ENCODE measurements at places on chromosomes 5 and 9.

DNA sequence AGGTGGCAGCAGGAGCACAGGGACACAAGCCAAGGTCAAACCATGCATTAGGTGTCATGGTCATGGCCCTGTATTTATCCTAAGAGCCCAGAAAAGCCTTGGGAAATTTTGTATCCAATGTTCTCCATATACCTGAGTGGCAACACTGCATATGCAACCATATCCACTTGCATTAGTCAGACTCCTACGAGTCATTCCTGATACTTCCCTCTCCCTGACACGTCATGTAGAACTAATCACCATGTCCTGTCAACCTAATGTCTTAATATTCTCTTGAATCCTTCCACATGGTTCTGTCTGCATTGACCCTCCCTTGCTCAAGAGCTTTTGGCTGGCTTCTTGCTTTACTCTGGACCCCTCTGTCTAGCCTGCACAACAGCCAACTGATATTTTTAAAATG lies 9.4 kb downstream of the SCGB3A2 start:
- DNase-seq, result no peak

- no peak for DNase-seq
Measured at GRCh38 chr9:16899606-16900005, 29.1 kb upstream of the BNC2 start.

DNA sequence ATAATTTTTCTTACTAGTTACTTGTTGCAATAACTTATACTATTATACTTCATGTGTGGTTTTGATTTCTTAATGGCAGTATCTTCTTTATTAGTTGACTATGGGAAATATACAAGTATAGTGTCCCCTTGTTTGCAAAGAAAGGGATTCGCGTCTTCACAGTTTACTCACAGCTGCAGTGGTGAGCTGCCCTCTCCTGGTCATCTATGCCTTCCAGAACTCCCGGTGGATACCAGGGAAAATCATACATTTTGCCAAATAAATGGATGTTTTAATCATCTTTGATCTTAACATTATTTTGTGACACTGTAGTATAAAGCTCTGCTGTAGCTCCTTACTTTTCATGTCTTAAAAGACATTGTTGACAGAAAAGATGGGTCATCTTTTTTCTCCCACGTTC lies 142.0 kb downstream of the ZCCHC7 start:
- DNase-seq, result no peak

GRCh38 chr5:178507151-178507932 lies 82.9 kb downstream of the COL23A1 start:
- no peak for DNase-seq

DNA sequence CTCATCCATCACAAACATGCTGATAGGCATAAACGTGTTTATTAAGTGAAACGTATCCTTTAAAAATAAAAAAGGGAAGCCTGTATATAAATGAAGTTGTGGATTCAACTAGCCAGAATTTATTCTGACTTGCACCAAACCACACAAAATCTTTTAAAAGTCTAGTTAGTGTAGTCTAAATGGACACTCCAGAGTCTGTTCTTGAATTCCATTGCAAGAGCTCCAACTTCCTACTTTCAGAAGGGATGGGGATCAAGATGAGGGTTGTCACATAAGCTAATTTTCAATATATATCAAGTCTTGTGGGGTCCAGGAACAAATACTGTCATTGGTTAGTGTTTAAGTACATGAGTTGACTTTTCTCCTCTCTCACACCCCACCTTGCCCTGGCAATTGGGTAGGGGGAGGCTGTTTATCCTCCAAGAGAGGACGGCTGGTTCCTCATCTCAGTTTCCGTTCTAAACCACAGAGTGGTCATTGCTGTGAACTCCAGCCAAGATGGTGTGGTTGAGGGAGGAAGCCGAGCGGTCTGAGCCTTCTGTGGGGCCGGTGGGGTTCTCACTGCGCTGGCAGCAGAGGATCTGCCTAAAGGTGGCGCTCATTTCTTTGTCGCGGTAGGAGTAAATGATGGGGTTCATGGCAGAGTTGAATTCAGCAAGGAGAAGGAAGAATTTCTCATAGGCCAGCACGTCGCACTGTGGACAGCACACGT lies 163.2 kb downstream of the LPAR1 start:
- DNase-seq, result no peak

- no peak for DNase-seq
Measured at GRCh38 chr9:127091526-127091925, 30.9 kb downstream of the ANGPTL2 start.

- DNase-seq, result no peak
Measured at GRCh38 chr5:143350341-143350740, 53.1 kb downstream of the NR3C1 start.

DNA sequence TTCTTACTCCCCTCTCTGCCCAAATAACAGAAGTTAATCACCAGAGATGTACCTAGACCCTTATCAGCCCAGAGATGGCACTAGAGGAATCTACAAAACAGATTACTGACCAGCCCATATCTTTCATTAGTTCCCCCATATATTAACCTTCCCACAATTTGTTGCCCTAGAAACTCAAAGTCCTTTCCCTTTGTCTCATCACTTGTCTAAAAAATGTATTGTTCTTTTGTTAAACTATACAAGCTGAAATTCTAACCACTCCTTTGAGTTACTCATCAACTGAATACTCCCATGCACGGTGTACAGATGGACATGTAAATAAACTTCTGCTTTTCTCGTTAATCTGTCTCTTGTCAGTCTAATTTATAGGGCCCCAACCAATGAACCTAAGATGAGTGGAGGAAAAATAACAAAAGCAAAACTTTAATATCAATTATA lies 130.9 kb downstream of the CCDC192 start:
- no peak for DNase-seq

DNA sequence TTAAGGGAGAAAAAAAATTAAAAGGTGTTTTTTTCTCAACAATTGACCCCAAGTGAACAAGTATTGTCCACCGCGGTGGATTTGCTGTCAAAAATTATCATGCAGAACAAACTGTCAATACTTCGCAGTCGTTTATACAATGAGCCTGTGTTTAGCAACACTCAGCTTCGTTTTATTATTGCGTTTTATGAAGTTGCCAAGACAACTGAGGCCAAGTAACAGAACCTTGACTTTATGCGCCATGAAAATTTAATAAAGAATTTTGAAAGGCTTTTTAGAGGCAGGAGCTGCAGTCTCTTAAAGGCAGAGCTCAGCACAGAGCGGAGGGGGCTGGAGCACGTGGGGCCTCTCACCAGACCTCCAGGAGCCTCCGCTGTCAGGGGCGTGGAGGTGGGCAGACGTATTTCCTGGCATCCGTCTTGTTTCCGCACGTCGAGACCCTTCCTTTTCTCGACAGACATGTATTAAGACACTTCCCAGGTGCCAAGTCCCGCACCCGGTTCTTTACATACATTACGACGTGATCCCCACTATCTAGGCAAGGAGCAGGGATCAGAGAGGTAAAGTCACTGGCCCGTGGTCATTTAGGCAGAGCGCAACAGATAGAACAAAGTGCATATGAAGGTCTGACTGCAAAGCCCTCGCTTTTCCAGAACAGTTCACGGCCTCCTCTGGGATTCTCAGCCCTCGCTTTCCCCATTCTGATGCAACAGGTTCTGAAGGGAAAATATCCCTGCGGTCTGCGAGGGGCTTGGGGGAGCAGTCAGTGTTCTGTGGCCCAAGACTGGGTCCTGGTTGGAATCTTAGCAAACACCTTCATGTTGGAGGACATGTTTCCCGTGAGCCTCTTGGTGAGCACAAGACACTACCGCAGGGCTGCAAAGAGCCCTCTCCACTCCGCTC lies 164.4 kb downstream of the DAB2IP start:
- no peak for DNase-seq

GRCh38 chr9:23434654-23435053 lies 391.4 kb downstream of the ELAVL2 start:
- no peak for DNase-seq

- no peak for DNase-seq
Measured at GRCh38 chr9:92709240-92709639, 39.3 kb upstream of the IPPK start.

DNA sequence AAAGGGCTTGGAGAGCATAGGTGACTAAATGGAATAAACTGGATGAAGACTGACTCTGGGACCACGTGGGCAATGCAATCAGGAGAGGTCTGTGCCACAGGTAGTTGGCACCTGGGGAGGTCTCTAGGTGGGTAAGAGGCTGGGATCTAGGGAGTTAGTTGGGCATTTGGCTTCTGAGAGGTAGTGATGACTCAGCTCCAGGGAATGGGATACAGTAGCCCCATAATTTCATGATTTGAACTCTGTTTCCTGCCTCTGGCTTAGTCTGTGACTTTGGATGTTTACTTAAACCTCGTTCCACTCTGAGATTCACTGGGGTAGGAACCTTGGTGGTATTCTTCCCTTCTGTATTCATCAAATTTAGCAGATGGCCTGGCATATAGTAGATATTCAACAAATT lies 240.8 kb downstream of the KIF4B start:
- DNase-seq, result no peak

DNA sequence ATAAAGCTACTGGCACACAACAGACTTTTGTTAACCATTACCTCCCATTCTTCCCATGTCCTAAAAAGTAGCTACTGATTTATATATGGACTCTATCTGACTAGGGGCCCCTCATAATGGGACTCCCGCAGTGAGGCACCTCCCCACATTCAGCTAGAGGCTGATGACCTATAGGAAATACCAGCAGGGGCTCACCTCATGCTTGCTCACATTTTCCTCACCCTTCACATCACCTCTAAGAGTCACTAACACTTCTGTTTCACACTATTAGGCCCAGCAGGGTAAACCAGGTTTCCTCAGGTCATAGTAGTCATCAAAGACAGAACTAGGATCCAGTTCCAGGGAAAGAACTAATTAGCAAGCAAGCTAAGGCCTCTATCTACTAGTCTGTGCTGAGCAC lies 60.7 kb downstream of the PRELID2 start:
- DNase-seq, result no peak

- no peak for DNase-seq
Measured at GRCh38 chr5:38768412-38769211, 77.2 kb upstream of the OSMR start.

GRCh38 chr5:149228618-149229297 lies 42.9 kb upstream of the AFAP1L1 start:
- no peak for DNase-seq

DNA sequence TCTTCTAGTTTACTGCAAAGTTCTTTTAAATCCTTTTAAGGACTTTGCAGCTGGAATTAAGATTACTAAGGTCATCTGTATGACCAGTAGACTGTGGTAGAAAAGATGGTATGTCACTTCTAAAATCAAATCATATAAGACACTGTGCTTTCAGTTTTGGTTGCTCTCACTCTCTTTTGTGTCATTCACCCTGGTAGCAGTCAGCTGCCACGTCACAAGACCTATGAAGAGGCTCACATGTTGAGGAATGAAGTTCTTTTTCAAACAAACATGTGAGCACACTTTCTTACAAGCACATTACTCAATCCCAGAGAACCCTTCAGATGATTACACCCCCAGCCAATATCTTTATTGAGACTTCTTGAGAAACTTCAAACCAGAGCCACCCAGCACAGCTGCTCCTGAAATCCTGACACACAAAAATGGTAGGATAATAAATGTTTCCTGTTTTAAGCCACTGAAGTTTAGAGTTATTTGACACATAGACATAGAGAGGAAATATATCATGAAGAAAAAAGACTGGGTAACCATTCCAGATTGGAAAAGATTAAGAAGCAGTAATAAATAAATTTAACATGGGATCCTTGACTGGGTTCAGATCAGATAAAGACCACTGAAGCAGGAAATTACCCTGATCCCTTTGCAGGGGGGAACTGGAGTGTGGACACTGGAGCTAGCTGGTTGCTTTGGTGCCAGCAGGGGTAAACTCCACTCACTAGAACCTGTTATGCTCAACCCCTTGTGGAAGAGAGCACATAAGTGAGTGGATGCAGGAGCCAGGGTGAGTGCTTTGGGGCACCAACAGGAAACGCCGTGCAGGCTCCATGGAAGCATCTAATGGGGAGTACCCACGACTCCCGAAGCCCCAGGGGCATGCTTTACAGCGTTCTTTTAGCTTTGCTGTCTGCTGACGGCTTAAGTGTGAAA lies 64.1 kb downstream of the SLCO4C1 start:
- no peak for DNase-seq

DNA sequence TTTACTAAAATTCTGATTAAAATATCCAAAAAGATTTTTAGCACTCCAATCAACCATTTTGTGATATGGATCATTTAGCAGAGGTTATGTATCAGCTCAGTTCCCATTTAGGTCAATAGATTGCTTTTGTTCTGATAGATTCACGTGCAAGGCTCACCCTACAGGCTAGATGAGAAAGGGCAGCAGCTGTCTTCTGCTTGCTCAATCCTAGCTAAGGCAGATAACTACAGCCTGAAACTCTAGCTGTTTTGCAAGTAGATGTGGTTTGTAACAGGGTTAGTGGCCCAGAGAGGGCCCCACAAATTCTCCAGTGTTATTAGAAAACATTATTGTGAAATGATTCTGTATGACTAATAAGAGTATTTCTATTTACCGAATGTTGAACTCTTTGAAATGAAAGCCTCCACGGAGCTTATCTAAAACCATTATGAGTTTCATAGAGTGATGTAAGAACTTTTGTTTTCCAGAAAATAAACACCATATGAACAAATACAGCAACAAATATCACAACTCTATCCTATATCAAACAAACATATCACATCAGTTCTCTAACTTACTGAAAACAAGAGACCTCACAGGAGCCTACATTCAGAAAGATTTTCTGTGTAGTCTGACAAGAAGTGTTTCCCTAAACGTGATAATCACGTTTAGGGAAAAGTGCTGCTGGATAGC lies 841.9 kb upstream of the ACO1 start:
- DNase-seq, result no peak

GRCh38 chr5:56637321-56637920 lies 177.9 kb upstream of the MAP3K1 start:
- no peak for DNase-seq

DNA sequence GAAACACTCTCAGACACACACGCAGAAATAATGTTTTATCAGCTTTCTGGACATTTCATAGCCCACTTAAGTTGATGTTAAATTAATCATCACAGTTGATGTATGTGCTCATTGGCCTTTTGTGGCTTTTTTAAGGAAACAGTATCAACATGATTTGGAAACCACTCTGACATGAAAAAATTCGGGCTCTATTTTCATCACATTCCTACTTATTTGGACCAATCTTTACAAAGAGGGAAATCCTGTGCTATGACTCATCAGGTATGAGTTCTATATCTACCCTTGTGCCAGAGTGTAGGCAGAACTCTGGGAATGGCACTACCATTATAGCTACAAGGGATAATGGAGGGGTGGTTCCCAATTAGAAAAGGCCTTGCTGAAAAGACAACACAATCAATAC lies 388.4 kb upstream of the PTGER4 start:
- DNase-seq, result no peak

GRCh38 chr5:73232266-73233041 lies 59.5 kb downstream of the TMEM174 start:
- DNase-seq, result peak; percentile 39

GRCh38 chr9:27460226-27461023 lies 63.7 kb upstream of the IFNK start:
- peak; percentile 92 for DNase-seq

GRCh38 chr5:177996660-177997318 lies 747 bp upstream of the PROP1 start:
- peak; percentile 87 for DNase-seq

GRCh38 chr9:137682428-137683105 lies 63.8 kb downstream of the EHMT1 start:
- DNase-seq, result no peak
